ENCODE measurements at places on chromosomes 16 and 17.
A peak's percentile ranks its signal among the peaks of the same experiment; 100 is the strongest.

GRCh38 chr17:81558941-81559806, 7.0 kb upstream of the FAAP100 start:
- no peak for DNase-seq

DNA sequence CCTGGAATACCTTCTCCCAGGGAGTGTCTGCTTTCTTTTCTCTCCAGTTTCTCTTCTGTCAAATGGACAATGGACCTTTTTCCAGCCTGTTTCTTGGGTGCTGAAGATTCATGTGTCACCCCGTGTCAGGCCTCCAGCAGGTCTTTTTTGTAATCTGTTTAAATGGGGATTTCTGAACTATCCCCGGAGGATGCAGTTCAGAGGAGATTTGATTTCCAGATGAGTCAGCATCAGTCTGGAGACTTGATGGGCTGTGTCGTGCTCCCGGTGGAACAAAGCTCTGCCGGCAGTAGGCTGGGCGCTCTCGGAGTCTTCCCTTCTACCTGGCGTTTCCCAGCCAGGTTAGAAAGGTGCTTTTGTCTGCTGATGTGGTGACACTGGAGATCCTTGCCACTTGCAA, 440.6 kb downstream of the HS3ST3B1 start:
- DNase-seq = no peak

DNA sequence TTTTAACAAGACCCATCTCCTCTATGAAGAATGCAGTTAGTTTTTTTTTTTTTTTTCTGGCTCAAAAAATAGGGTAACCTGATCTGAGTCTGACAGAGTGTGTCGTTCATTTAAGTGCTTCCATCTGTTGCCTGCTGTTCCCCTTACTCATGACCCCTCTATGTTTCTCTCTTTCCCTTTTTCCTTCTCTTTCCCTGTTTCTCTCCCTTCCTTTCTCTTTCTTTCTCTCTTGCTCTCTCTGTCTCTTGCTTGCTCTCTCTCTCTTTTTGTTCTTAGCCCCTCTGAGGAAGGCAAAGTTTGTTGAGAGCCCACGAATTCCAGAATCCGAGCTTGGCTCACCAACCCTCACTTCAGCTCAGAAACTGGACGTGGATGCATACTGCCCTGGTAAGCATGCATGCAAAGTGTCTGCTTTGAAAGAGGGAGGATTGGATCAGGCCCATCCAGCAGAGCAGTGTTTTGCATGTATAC, 185.0 kb downstream of the TANC2 start:
- DNase-seq = no peak

- no peak for DNase-seq
Observed at GRCh38 chr16:86886651-86887050, 308.3 kb downstream of the FOXL1 start.

GRCh38 chr17:77273397-77274085, 132.8 kb downstream of the SEC14L1 start:
- DNase-seq = no peak

DNA sequence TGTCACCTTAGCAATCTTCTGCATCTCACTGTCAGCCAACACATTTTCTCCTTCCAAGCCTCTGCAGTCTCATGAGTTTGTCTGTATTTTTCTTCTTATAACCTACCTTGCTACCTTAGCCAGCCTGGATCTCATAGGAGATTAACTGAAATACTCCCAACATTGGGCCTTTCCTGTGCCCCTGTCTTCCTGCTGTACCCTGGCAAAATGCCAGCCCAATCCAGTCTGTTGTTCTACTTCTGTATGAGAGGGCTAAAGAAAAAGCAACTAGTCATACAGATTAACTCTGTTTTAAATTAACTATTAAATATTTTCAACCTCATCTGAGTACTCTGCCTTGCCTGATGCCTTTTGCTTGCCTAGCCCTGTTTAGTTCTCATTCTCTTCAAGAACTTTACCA, 18.4 kb downstream of the GOSR1 start:
- no peak for DNase-seq

- peak; percentile 51 for DNase-seq
Observed at GRCh38 chr17:78497115-78497540, 80.1 kb downstream of the DNAH17 start.

DNA sequence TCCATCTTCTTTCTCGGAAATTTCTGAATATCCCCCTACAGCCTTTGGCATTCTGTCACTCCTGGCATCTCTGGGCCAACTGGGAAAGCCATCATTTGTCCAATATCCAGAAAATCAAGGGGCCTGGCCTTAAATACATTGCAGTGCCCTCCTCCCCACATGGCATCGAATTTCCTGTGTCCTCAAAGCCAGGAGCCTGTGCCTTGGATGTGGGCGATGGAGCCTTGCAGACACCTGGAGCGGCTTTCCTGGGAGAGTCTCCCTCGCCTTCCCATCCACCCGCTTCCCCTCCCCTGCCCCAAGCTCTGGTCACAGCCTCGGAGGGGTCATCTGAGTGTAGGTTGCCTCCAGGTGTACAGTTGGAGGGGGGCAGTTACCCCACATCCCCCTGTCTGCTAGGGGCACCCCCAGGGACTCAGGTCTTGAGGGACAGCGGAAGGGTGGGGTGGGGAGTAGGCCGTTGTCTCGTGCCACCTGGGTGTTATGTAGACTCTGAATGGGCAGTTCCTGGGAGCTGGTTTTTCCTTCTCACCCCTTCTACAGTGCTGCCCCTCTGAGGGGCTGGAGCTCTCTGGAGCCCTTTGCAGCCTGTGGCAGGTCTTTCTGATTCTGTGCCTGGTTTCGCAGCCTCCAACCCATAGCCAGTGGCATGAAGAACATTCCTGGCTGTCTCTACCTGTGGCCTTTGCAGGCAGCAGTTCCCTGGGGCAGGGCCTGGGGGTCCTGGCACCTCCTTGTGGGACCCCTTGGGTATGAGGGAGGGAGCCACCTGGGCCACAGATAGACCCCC, 239.8 kb downstream of the SEC14L1 start:
- DNase-seq = no peak

DNA sequence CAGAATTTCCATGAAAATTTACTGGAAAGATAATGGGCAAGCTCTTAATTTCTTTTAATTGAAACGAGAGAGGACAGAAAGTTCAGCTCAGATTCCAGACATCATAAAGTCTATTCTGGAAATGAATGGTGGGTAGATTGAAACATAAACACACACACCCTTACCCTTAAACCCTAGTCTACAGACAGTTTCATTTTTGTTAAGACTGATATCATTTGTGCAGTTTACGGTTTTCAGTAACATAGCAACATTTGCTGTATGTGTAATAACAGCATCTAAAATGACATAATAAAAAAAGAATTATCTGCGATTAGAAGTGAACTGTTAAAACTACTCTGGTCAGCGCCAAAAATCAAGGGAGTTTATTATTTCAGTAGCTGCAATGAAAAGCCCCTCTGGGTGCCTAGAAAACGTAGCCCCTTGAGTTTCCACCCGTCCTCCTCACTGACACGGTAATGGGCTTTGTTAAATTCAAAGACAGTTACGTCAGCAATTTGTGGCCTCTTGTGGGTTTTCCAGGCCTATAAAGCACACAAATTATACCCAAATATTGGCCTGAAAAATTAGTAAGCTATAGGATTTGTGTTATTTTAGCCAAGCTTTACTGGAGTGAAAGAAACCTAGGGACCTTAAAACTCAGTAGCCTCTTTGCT, 520.6 kb upstream of the SOX9 start:
- DNase-seq = no peak

- DNase-seq = no peak
Observed at GRCh38 chr16:86663685-86664521, 85.6 kb downstream of the FOXL1 start.

GRCh38 chr17:17937201-17937853, 34.9 kb downstream of the TOM1L2 start:
- DNase-seq = no peak

- no peak for DNase-seq
Observed at GRCh38 chr17:80025140-80025539, 10.5 kb downstream of the TBC1D16 start.

DNA sequence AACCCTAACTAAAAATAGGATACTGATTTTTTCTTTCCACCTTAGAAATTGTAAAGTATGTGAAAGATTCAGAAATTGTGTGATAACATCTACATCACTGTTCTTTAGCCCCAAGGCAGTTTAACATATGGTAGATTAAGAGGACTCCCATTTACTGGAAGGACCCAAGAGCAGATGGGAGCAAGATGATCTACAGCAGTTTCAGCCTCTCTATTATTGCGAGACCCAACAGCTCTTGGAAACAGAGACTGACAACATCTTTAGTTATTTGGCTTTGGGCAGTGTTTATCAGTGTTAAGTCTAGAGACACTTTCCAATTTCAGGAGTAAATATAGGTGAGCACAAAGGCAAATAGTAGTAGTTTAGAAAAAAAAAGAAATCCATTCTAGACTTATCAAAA, 124.9 kb upstream of the CORO6 start:
- DNase-seq = no peak

GRCh38 chr16:78906135-78906534, 694.4 kb downstream of the MAF start:
- DNase-seq = no peak

DNA sequence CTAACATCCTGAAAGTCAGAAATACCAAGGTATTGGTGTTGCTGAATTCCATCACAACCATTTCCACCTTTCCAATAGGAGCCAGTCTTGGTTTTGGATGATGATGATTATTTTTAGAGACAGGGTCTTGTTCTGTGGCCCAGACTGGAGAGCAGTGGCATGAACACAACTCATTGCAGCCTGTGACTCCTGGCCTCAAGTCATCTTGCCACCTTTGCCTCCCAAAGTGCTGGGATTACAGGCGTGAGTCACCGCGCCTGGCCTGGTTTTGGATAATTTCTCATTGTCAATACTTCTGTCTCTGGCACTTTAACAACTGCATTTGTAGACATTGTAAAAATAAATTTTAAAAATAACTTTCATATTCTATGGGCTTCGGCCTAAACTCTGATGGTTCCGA, 22.6 kb downstream of the STAT5B start:
- no peak for DNase-seq

DNA sequence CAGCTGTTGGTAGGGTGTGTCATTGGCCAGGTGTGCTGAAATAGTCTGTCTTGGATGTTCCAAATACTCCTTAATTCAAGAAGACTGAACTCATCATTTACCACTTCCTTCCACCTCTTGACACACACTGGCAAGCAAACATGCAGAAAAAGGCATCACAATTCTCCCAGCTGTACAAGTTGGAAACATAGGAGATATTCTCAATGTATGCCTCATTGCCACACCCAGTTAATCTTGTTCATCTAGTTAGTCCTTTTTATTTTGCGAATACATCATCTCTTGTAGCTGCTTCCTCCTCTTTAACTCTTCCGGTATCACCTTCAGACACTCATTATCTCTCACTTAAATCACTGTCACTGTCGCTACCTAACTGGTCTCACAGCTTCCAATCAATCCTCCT, 75.1 kb upstream of the GOT2 start:
- no peak for DNase-seq

DNA sequence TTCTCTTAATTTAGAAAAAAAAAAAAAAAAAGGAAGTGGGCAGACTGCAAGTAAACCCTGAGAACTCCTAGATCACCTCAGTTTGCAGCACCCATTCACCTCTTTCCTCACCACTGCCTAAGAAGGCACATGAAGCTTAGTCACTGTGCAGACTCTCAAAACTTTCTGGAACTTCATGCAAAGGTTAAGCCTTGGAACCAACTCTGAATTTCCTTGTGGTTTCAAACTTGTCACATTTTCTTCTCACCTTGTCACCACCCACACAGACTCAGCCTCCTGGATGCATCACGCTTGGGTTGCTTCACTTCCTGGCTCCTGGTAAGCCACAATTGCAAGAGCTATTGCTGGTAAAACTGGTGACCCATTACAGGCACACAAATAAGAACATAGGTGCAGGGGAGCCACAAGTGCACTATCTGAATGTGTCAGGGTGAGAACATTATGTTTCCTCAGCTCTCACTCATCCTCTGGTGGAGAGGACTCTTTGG, 15.0 kb upstream of the CPD start:
- DNase-seq = no peak

- no peak for DNase-seq
Observed at GRCh38 chr17:67417507-67417906, 40.4 kb downstream of the PITPNC1 start.

GRCh38 chr16:30351001-30351441, 4.1 kb downstream of the CD2BP2 start:
- DNase-seq = no peak

- no peak for DNase-seq
Observed at GRCh38 chr16:51061328-51061727, 89.7 kb downstream of the SALL1 start.

DNA sequence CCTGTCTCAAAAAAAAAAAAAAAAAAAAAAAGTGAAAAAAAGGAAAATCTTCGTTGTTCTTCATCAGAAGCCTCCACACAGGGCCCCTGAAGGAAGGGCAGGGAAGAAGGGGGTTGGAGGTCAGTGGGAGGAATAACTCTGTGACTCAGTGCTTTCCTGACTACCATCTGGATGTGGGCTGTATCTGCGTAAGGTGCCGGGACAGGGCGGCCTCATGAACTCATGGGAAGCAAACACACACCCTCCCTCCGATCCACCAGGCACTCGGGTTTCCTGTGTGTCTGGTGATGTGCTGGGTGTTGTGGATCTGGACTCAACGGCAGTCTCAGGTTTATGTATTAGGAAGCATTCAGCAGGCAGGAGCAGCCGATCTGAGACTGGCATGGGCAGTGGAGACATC, 691.6 kb downstream of the WWOX start:
- no peak for DNase-seq

GRCh38 chr16:14444979-14445810, 184.9 kb downstream of the PARN start:
- DNase-seq = no peak

DNA sequence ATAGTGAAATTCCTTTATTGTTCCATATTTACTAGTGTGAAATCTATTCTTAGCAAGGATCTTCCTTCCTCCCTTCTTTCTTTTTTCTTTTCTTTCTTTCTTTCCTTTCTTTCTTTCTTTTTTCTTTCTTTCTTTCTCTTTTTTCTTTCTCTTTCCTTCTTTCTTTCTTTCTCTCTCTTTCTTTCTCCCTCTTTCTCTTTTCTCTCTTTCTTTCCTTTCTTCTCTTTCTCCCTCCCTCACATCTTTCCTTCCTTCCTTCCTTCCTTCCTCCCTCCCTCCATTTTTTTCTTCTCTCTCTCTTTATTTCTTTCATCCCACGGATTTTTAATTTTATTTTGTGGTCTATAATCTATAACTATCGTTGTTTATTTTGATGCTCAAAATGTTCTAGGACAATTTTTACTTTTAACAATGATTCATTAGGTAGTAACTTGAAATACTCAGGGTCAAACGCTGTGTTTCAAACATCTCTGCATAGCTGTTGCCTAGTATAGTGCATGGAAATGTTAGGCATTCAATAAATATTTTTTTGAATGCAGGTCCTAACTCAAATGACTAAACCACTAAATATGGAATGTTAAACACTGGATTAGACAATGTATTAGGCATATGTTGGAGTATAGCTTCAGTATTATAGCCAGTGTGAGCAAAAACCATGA, 178.3 kb downstream of the MAP2K6 start:
- no peak for DNase-seq

GRCh38 chr17:37117373-37118142, 168.8 kb downstream of the AATF start:
- DNase-seq = no peak

GRCh38 chr17:58352596-58353388, 791 bp upstream of the SUPT4H1 start:
- no peak for DNase-seq
